CD4-positive, alpha-beta T cell treated with Interleukin-10 for 1 hour (primary cell): ENCODE measurements at places on chromosomes 7 and 10.

DNA sequence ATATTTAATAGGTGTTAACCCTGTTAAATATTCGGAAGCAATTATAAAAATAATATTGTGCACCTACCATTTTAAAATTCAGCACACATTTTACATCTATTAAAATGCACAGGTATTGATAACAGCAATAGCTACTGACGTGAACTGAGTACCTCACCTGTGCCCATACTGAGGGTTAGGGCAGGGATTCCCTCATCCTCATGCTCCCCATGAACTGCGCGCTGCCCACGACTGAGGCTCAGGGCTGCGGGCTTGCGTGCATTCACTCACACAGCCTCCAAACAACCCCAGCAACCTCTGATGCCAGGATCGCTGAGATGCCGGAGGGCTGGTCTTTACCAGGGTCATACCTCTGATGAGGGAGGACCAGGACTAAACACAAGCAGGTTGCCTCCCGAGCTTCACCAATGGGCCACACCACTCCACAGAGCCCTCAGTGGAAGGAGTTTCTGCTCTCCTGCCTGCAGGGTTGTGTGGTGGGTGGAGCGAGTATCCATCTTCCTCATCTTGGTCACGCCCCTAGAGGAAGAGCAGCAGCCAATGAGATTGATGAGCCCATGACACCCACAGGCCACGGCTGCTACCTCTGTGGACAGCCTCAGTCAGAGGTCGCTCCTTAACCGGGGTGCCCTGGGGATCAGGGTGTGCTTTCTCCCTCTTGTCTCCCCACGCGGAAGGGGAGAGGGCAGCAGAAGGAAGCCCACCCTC is 478.3 kb downstream of the TNS3 start:
- DNase-seq = no peak

GRCh38 chr7:123348690-123349089 is 148.9 kb upstream of the SLC13A1 start:
- no peak for DNase-seq

GRCh38 chr7:10770176-10770575 is 203.5 kb upstream of the PHF14 start:
- DNase-seq = no peak

DNA sequence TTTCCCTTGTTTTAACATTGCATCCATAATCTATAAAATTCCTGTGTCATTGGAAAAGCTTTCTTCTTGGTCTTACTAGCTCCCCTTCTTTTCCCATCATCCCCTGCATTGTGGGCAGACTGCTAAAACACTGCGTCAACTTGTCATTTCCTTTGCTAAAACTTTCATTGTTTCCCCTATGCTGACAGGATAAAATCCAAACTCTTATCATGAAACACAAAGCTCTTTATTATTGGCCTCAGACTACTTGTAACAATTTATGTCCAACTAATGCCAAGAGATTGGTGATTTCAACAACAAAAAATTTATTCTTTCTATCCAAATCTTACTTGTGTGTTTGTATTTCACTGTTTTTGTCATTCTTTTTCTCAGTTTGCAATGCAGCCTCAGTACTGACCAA is 339.1 kb downstream of the HGF start:
- no peak for DNase-seq

- DNase-seq = no peak
Measured at GRCh38 chr7:67429735-67430134, 433.1 kb downstream of the TYW1 start.

- no peak for DNase-seq
Measured at GRCh38 chr7:16034353-16034752, 347.9 kb upstream of the MEOX2 start.

DNA sequence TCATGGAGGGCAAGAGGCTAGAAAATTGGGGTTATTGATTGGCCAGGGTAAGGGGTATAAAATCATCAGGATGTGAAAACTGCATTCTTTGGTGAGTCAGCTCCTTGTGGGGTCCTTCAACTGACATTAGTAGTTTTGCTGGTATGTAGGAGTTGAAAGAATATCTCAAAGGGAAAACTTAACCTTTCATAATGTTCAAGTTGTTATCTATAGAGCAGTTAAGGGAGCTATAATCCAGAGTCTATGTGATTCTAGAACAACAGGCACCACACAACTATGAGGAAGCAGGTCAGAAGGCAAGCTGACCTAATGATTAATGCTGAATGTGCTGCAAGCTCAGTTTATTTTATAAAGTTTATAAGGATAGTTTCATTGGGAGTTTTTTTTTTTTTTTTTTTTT is 13.7 kb downstream of the PRPS1L1 start:
- DNase-seq = no peak

- no peak for DNase-seq
Measured at GRCh38 chr10:130747946-130748345, 563.6 kb downstream of the TCERG1L start.

DNA sequence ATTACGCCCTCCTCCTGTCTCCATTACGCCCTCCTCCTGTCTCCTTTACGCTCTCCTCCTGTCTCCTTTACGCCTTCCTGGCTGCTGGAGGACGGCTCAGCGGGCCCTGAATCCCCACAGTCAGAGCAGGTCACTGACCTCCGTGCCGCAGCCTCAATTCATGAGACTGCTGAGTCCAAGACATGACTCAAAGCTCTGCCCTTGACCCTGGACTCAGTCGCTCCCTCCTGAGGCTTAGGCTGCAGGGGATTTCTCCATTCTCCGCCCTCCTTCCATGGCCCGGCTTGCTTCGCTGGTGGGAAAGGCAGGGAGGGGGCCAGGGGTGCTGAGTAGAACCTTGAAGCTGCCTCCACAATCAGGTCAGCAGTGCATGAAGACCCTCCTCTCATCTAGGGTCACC is 21.0 kb upstream of the FOXL3 start:
- DNase-seq = no peak

- DNase-seq = no peak
Measured at GRCh38 chr10:74117738-74118137, 32.9 kb downstream of the AP3M1 start.

GRCh38 chr7:4631380-4632179 is 50.5 kb upstream of the FOXK1 start:
- DNase-seq = no peak

DNA sequence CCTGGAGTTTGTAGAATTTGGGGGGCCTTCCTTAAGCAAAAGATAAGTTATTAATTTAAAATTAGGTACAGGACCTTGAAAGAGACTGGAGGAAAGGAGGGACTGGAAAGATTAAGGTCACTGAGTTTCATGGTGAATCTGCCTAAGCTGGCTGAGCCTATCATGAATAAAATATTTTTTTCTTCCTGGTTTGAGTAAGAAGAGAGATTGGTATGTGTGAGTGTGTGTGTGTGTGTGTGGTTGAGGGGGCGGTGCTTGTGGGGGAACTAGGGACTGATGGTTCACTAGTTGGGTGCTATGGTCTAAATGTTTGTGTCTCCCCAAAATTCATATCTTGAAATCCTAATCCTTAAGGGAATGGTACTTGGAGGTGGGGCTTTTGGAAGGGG is 142.5 kb upstream of the PRKCQ start:
- DNase-seq = no peak

- DNase-seq = no peak
Measured at GRCh38 chr10:94645285-94645684, 38.2 kb upstream of the CYP2C18 start.

DNA sequence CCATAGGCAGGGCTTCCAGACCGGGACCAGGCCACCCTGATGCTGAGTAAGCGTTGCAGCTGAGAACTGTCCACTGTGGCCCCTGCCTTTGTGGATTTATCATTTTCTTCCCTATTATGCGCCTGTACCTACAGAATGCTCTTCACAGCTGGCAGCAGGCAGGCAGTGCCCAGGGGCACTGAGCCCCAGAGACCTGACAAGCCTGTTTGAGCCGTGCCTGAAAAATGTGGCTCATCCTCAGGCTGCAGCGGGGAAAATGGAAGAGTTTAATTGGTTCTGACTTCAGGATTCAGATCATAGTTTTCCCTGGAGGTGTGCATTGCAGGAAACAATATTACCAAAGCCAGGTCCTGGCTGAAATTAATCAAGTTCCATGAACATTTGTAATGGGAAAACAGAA is 200.2 kb downstream of the ZNF438 start:
- no peak for DNase-seq

- DNase-seq = peak; percentile 34
Measured at GRCh38 chr7:92682903-92683539, 92.8 kb upstream of the FAM133B start.

DNA sequence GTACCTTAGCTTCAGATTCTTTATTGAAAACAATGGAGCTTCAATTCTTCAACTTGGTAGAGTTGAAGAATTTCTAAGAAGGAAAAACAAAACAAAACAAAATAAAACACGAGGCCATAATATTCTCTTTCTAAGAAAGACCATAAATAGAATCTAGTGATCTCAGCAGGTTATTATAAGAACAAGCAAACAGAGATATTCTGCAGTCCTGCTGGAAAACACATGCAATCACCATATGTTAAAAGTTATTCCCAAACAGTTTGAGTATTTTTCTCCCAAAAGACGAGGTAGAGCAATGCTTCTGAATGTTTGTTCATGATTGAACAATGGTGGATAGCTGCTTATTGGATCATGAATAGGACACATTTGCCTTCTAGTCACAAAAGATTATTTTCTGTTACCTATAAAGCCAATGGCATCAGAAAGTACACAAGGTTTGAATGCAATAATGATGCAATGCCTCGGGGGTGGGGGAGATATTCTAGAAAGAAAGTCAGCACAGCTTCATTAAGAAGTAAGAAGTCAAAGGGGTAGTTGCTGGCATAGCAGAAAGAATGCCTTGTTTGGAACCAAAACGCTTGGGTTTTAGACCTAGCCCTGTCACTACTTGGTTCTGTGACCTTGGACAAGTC is 59.3 kb downstream of the CREB3L2 start:
- no peak for DNase-seq
